Stimulated activated CD8-positive, alpha-beta memory T cell treated with anti-CD3 and anti-CD28 coated beads, Interleukin-15, amount 100 ng/mL, for 4 hours (primary cell): ENCODE measurements at places on chromosomes 4 and X.

GRCh38 chrX:149469406-149469805 lies 35.7 kb downstream of the IDS start:
- no peak for DNase-seq

GRCh38 chr4:7978907-7979651 lies 39.4 kb upstream of the AFAP1 start:
- DNase-seq = no peak

DNA sequence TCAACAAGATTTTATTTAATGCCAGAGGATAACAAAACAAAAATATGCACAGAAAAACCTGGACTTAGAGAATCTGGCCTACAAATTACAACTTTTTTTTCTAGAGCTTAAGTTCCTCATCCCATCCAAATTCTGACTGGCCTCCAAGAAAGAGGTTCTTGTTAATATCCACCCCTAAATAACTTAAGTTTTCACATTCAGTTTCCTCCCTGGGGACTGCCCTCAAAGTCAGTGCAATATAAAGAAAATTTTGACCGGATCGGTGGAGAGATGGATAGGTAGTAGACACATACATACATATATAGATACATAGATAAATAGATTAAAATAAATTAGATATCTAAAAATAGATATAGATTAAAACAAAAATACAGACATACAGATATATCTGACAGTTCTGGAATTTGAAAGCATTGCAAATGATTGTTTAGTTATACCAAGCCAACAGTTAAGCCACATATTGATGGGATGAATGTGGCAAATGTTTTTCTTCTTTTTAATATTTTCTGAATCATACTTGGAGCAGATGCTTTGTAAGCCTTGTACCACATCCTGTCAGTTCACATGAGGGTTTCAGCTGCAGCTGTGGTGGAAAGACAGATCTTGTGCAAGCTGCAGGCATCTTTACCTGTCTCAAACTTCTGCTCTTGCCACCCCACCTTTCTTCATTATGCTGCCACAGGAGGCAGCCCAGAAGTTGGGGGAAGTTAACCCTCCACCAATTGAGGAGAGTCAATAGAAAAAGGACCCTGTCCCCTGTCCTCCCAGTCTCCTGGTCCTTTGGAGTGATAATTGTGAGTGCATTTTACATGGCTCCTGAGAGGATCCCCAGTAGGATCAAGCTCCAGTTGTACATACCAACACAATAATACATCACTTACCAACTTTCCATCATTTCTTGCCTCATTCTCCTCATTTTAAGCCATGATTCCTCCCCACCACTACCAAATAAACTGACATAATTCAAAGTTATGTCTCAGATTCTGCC lies 58.5 kb upstream of the PRDM8 start:
- peak; percentile 23 for DNase-seq

GRCh38 chr4:38359113-38359512 lies 304.9 kb upstream of the KLF3 start:
- no peak for DNase-seq

- no peak for DNase-seq
These were observed 11.9 kb downstream of the TNMD start for GRCh38 chrX:100596601-100597000.

- no peak for DNase-seq
These were observed 2.9 kb downstream of the GPRASP3 start for GRCh38 chrX:102723456-102723855.

- DNase-seq = no peak
These were observed 113.0 kb downstream of the AMELX start for GRCh38 chrX:11406109-11406765.

- no peak for DNase-seq
These were observed 53.1 kb downstream of the GAK start for GRCh38 chr4:878796-879728.

DNA sequence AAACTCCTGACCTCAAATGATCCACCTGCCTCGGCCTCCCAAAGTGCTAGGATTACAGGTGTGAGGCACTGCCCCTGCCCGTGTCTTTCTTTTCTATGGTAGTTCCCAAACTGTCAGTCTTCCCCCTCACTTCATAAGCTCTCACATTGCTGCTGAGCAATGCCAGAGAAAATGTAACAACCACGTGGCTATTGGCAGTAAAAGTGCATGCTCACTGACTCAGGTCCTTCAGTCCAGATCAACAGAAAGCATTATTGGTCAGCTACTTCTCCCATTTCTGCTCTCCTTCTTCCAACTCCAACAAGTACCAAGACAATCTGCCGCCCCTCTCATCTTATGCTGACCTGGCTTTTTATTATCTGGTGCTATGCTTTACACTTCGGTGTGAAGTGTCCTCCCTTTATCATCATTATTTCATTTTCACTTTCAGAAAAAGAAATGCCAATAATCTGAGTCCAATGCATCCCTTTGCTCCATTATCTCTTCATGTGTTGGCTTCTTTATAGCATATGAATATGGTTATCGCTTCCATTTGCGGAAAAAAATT lies 133.8 kb upstream of the UGT8 start:
- DNase-seq = no peak

DNA sequence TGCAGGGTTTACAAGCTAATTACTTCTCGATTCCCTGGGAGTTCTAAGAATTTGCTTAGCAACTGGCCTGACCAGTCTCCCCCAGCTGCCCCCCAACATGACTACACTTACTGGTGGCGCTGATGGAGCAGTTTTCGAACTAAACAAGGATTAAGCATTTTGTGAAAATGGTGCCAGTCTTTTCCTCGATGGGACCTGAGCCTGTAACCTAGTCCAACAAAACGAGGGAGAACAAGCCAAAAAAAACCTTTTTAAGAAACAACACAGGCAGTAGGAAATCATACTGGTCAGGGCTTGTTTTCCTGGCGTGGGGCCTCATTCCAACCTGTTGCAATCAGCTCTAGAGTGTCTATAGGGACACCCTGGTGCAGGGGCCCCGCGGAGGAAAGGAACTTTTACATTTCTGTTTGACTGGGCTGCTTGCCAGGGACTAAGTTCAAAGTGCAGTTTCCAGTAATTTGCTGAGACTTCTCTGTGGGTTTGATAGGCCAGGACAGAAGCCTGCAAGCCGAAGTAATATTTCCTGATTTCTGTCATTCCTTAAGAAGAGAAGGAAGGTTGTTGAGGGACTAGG lies 158.7 kb downstream of the SPRY1 start:
- no peak for DNase-seq

GRCh38 chr4:163110442-163110841 lies 56.2 kb downstream of the NAF1 start:
- DNase-seq = no peak

DNA sequence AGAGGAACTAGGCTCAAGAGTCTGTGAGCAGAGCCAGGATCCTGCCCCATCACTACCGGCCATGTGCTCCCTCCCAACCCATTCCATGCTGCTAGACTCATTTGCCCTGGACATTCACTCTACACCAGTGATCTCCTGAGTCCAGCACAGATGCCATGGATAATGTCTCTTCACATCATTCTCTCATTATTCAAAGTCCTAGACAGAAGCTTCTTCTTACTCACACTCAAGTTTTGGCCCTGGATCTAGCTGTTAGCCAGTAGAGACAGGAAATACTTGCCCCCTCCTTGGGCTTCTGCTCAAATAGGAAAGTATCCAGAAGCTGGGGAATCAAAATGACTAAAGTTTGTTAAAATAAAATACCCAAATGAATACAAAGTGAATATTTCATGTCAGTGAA lies 266.8 kb upstream of the LDB2 start:
- DNase-seq = no peak

GRCh38 chr4:159900562-159900961 lies 797.7 kb downstream of the RAPGEF2 start:
- DNase-seq = no peak

GRCh38 chr4:173635395-173635794 lies 105.4 kb upstream of the HAND2 start:
- no peak for DNase-seq

DNA sequence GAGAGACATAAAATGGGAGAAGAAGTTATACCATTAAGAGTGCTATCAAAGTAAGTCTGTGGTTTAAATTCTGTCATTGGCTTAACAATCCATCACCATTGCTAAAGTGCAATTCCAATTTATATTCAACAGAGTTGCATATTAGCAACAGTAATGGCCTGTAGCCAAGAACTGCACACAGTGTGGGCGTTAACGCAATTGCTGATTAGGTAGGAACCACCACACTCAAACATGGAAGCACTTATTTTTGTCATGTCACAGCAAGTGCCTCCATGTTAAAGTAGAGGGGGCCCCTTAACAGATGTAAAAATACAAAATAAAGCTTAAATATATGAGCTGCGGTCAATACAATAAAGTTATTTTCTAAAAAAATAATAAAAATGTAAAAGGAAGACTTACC lies 10.8 kb downstream of the LARP7 start:
- DNase-seq = no peak

DNA sequence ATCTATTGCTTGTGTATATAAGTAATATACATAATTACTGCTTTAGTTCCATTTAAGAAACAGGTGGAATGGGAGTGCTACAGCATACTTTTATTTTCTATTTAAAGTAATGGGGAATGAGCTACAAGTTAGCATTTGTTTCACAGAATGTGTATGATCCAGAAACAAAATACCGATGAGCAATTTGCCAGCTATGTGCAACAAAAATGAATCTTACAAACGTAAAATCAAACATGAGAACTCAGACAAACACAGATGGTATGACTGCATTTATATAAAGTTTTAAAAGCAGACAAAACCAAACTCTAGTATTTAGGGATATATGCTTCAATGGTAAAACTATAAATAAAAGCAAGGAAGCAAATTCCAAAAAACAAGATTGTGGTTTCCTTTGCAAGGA lies 141.7 kb downstream of the PAPSS1 start:
- no peak for DNase-seq

DNA sequence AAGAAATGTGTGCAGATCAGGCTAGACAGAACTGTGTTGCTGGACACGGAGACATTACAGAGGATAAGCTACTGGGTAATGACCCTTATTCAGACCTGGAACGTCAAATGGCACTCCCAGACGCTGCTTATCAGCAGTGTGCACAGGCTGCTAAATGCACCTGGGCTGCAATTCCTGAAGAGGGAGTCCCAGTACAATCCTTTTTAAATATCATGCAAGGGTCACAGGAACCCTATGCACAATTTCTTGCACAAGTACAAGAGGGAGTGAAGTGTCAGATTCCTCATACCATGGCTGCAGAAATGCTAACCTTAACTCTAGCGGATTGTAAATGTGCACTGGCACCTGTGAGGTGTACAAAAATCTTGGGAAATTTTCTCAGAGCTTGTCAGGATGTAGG lies 16.9 kb downstream of the SPIN2B start:
- no peak for DNase-seq
